ENCODE measurements at places on chromosomes 5 and 9.

GRCh38 chr5:145130996-145131395, 704.1 kb downstream of the PRELID2 start:
- no peak for DNase-seq

DNA sequence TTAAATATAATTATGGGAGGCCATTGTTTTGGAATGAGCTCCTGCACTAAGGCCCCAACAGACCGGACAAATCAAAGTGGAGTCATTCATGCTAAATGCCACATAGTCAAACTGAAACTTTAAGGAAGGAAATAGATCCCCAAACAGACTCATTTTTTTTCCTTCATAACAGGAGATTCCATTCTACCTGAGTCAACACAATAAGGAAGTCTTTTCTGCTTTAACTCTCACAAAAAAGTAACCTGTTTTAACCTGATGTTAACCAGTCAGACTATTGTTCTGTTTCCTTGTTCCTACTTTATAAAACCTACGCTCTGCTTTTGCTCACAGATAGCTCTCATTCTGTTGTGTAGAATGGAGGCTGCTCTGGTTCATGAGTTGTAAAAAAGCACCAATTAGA, 234.9 kb downstream of the YTHDC2 start:
- no peak for DNase-seq

- no peak for DNase-seq
These were observed 366.2 kb downstream of the ACTL7B start for GRCh38 chr9:108489567-108489966.

- DNase-seq: no peak
These were observed 195.8 kb downstream of the SLC12A2 start for GRCh38 chr5:128279345-128279744.

- DNase-seq: no peak
These were observed 537 bp downstream of the MEIKIN start for GRCh38 chr5:131944702-131945550.

GRCh38 chr5:5572976-5573797, 150.7 kb downstream of the ICE1 start:
- no peak for DNase-seq

- DNase-seq: no peak
These were observed 186.2 kb downstream of the GABBR2 start for GRCh38 chr9:98522487-98522886.
